ENCODE measurements at places on chromosomes 5 and 9. TPM values are rescaled to one million over a fixed set of nuclear protein-coding genes. Genes with fewer than 3 reads are reported as not detected.

Gene KCNV2
- total RNA-seq = not detected

Gene NUTM2G
- not detected for total RNA-seq

Gene ABLIM3
- total RNA-seq = 26.7 TPM

Gene ARID3C
- not detected for total RNA-seq

Gene KCNIP1
- total RNA-seq = 1.7 TPM

Gene PLPP6
- total RNA-seq = 5.3 TPM

Gene ERAP2
- 32.1 TPM for total RNA-seq

Gene CDX1
- total RNA-seq = not detected

Gene TRUB2
- total RNA-seq = 18.1 TPM

- peak; percentile 78 for DNase-seq
Measured at GRCh38 chr9:135087489-135087792, at the start of gene OLFM1. OLFM1 (plus strand) TSS chr9:135087668; CDS start chr9:135087990, 322 bp downstream.

- DNase-seq = no peak
Measured at GRCh38 chr5:147309621-147310020, 74.8 kb downstream of the STK32A start.

- no peak for DNase-seq
Measured at GRCh38 chr9:18746631-18747030, 272.7 kb downstream of the ADAMTSL1 start.

DNA sequence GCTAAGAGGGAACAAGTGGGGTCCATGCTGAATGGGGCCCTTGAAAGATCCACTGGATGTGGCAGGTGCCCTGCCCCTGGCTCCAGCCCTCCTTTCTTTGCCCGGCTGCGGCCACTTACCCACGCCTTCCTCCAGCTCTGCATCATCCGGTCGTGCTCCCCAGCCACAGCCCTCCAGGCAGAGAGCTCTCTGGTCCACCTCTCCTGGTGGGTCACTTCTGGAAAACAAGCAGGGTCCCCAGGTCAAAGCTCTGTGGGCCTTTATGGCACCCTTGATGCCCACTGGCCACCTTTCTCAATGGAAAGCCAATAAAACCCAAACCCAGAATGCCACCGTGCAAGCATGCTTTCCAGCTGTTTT lies 45.0 kb downstream of the SECISBP2 start:
- no peak for DNase-seq

GRCh38 chr5:132770476-132771159 lies 6.4 kb downstream of the SEPTIN8 start:
- DNase-seq = no peak

DNA sequence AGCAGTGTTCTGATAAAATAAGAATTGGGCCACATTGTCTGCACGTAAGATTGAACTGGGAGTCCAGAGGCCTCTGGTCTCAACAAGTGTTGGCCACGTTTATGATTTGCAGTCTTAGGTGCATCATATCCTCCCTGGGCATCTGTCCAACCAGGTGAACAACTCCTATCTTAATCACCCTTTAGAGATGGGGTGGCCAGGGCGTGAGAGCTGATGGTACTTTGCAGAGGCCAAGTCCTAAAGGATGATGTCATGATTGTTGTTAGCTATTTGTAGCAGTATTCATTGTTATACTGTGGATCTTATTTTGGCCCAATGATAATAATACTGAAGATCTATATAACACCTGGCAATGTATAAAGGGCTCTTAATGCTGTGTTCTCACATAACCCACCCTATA lies 73.2 kb upstream of the RARS1 start:
- no peak for DNase-seq

DNA sequence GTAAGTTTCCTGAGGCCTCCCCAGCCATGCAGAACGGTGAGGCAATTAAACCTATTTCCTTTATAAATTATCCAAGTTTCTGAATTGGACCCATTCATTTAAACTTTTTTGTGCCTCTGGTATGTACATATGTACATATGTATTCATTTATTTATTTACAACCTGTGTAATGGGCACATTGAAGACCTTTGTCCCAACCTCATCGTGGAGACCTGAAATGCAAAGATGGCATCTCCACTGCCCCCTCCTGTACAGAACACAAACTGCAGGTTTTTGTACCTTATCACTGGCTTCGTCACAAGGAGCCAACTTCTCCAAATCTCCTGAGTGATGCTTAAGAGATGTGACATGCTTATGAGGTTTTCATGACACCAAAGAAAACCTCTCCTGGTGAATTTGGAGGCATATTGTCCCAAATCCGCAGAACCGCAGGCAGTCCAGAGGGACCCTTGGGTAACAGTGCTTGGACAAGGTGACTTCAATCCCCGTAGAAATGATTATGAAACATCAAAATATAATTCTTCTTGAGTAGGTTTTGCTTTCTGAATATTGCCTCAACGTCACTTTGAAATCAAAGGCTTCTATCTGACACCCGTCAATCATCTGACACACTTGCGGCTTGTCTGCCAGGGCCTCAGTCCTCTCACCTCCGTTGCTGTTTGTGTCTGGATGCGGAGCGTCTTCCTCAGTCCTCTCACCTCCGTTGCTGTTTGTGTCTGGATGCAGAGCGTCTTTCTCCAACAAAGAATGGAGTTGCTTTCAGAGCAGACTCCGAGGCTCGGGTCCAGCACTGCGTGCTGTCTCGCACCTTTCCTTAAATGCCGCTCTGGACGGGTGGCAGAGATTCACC lies 135.0 kb upstream of the IRX4 start:
- DNase-seq = no peak

GRCh38 chr5:10194083-10194482 lies 55.6 kb downstream of the ATPSCKMT start:
- DNase-seq = no peak

- no peak for DNase-seq
Measured at GRCh38 chr5:153352685-153353219, 137.7 kb upstream of the GRIA1 start.

DNA sequence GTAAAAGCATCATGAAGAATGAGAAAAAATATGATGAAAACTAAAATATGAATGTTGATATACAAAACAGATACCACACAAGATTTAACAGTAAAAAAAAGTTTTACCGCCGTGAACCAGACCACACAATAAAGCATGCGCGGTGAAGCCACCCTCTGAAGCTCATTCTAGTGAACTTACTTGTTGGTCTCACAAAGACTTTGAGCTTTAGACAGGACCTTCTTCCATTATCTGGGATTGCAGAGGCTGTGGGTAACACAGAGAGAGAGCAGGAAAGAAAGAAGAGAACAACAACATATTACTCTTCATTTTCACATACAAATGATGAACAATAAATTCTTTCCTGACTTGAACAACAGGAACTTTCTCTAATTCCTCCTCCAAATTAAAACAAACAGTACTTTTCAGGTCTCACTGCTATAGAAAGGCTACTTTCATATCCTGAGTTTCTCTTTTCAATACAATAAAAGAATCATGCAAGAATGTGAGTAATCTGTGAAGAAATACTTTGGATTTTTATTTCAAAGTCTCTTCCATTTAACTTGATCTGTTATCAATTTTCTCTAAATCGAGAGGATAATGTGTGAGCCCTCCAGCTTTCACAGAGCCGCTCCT lies 283.1 kb downstream of the EFNA5 start:
- DNase-seq = no peak

DNA sequence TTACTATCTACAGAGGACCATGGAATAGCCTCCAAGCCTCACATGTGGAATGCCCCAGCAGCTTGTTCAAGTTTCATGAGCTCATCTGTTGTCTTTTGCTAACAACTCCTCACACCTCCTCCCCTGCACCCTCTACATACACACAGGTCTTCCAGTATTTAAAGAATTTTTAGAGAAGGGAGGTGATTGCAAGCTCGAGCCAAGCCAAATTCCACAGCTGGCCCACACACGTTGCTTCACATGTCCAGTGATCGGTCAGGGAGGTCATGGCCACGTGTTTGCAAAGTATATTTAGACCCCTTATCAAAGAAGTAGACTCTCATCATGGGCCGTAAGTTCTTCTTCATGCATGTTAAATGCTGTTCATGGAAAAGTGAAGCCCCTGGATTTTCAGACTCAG lies 281.7 kb downstream of the OSTF1 start:
- no peak for DNase-seq

- no peak for DNase-seq
Measured at GRCh38 chr5:142080248-142080647, 28.3 kb upstream of the NDFIP1 start.

DNA sequence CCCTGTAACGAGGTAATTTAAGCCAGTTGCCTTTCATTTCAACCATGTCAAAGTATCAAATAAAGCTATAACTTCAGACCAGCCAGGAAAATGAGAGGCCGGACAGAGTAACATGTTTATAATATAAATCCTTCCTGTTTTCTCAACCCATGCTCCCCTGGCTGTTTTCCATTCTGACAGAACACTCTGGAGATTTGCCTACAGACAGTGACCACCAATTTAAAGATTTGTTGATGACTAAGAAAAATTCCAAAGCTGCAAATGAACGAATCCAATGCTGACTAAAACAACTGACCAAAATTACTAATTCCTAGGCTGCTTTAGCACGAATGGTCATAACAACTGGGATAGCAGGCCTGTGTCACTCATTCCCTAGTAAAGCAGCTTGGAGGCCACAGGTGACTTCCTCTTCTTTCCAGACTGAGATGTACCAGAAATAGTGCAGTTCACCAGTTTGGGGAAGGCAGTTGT lies 141.4 kb downstream of the AOPEP start:
- no peak for DNase-seq

- DNase-seq = no peak
Measured at GRCh38 chr5:151551985-151552384, 39.1 kb downstream of the FAT2 start.

GRCh38 chr9:32906213-32906612 lies 95.2 kb downstream of the APTX start:
- DNase-seq = no peak

GRCh38 chr5:145791866-145792265 lies 43.3 kb downstream of the PRELID2 start:
- DNase-seq = no peak

DNA sequence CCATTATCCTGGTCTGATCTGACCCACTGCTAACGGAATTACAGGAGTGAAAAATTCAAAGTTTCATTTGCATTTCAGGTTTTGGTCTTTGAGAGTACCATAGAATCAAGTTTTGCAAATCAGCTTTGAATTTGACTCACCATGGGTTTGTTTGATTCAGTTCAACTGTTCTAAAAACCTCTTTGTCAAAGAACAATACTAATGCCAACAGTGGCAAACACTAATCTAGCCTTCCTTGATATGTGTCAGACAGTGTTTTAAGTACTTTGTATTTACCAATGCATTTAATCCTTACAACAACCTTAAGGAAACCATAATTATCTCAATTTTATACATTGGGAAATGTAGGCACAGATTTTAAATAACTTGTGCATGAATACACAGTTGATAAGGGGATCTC lies 10.1 kb upstream of the FSD1L start:
- DNase-seq = no peak

DNA sequence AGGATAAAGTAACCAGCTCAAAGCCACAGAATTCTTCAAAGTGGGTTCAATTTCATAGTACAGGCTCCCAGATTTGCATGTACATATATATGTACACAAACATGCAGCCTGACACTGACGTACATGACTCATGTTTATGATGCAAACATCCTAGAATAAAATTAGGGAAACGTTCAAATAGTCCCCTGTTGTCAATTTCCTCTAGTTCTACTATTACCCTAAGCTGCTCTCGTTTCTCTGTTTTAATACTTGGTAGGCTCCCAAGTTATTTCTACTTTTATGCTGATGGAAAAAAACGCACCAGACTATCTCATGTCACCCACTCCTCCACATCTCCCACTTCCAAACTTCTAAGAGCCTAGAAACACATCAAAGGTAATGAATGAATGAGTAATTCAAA lies 229.7 kb downstream of the EPB41L4A start:
- DNase-seq = no peak

DNA sequence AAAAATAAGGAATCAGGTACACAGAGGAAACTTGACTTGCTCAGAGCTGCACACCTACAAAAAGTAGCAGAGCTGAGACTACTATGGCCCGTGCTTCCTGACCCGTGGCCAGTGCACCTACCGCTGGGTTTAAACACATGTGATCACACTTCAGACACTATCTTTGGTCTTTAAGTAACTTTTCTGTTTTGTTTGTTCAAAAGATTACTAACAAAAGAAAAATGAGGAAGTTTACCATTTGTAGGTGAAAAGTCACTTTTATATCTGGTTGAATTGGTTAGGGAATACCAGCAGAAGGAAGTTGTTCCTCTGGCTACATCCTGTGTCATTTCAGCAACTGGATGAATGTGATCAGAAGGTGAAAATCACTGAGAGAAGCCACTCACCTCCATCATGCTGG lies 6.5 kb upstream of the SYK start:
- no peak for DNase-seq

DNA sequence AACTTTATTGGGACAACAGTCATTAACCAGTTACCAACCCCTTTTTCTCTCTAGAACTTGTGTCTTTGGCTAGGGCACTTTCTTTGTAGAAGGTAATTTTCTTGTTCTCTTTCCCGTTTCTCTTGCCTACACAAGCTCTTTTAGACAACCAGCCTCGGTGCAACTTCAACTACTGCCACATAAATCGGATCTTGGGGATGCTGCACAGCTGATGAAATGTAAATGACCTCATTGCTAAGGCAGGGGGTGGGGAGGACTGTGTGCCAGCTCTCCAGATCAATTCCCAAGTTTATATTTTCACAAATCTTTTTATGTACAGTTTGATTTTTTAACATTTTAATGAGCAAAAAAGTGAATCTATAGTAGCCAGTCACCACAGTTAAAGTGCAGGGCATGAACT lies 157.6 kb downstream of the DENND1A start:
- DNase-seq = no peak

DNA sequence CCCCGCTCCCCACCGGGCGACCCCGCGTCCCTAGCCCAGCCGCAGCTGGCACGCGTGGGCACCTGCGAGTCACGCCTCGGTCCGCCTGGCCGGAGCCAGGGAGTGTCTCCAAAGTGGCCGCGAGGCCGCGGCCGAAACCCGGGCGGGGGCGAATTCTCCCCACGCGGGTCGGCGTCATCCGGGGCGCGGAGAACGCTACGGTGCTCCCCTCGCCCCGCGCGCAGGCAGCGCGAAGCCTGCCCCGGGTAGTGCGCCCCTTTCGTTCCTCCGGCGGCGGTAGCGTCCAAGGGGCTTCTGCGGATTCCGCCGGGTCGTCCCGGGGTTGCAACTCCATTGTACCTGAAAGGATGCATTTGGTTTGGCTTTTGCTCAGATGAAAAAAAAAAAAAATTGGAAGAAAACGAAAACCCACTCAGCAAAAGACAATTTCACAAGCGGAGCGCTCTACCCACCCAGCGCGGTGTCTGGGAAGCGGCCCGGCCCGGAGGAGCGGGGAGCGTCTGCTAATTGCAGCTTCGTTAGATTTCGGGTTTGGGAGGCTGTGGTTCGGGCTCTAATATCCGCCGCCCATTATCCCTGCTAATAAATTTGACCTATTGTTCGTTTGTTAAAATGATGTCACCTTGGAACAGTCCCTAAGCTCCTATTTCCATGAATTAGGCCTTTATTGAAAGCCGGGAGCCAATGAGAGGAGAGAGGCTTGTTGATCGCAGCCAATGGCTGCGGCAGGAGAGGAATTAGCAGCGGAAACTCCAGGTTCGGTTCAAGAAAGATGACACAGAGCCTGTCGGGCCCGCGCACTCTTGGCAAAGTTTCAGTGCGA lies at the start of gene TLX3:
TSS of gene TLX3 (plus strand) at position 796 of the 823 bp plus-strand sequence. CDS start 118 bp downstream, outside the sequence.
- DNase-seq = no peak

DNA sequence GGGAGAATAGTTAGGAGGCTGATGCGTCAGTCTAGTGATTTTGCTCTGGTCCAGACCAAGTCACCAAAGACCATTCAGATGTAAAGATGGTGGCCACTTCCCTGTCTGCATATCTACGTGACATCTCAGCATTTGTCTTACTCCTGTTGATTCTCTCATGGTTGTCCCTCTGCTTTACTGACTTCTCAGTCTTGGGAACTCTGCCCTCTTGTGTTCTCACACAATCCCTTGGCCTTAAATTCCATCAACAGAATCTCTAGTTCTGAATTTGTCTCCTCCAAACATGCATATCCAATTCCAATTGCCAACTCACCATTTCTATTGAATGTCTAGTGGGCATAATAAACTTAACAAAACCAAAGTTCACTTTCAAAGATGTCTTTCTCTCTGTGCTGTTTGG lies 147.8 kb downstream of the SLC24A2 start:
- no peak for DNase-seq
